Substantia nigra (tissue), 51 donors: ENCODE measurements at places on chromosomes 16 and 17.

DNA sequence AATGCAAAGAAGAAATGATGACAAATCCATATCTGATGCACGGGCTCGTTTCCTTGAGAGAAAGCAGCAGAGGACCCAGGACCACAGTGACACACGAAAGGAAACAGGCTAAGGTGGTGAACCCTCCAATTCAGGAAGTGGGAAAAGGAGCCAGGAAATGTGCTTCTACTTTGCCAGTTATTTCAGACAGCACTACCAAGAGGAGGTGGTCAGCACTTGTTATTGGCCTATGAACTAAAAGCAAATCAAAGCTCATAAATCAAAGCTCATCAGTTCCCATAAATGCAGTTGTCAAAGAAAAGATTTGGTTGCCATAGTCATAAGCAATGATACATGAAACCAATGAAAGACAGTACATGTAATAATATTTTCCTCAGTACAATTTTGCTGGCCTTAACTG lies 12.6 kb upstream of the CLTC start:
- no peak for DNase-seq

- no peak for DNase-seq
These were observed 259.6 kb upstream of the KCNJ16 start for GRCh38 chr17:69815406-69815805.

DNA sequence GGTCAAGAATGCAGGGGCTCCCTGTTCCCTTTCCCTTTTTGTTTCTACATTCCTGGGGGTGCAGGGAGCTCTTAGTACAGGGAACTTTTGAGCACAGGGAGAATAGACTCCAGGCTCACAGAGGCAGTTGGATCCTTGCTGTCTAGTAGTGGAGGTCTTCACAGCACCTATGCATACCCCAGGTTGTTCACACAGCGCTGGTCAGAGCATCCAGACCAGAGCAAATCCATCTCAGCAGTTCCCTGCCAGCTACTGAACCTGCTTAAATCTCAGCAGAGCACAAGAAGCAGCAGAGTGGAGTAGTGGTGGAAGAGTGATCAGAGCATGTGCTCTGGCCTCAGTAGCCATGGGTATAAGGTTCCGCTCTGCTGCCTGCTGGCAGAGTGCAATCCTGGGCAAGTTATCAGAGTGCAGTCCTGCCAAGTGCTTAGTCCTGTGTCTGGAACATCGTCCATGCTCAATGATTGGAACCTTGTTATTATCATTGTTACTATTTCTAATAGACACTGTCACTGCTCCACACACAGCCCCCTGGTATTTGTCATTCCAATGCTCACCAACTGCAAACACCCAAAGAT lies 220.4 kb downstream of the CBLN1 start:
- DNase-seq: no peak

DNA sequence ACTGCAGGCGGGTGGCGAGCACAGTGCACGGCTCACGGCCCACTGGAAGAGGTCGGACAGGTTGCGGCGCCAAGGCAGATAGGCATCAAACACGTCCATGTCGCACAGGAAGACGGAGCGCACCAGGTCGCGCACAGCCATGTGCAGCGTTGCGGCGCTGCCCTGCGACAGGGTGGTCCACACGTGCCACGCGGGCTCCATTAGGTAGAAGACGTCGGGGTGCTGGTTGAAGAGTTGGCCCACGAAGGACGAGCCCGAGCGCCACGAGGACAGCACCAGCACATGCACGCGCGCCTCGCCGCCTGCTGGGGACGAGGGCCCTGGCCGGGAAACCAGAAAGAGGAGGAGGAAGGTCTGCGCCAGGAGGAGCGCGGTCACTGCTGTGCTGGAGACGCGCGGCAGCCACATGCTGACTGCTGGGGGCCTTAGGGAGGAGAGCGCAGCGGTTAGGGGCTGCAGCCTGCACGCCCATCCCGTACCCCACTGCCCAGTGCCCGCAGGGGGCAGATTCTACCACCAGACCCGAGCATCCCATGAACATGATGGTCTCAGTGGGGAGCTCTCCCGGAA lies 15.0 kb upstream of the TMEM170A start:
- DNase-seq: no peak

- DNase-seq: no peak
These were observed 16.7 kb upstream of the KPNB1 start for GRCh38 chr17:47632991-47633390.

DNA sequence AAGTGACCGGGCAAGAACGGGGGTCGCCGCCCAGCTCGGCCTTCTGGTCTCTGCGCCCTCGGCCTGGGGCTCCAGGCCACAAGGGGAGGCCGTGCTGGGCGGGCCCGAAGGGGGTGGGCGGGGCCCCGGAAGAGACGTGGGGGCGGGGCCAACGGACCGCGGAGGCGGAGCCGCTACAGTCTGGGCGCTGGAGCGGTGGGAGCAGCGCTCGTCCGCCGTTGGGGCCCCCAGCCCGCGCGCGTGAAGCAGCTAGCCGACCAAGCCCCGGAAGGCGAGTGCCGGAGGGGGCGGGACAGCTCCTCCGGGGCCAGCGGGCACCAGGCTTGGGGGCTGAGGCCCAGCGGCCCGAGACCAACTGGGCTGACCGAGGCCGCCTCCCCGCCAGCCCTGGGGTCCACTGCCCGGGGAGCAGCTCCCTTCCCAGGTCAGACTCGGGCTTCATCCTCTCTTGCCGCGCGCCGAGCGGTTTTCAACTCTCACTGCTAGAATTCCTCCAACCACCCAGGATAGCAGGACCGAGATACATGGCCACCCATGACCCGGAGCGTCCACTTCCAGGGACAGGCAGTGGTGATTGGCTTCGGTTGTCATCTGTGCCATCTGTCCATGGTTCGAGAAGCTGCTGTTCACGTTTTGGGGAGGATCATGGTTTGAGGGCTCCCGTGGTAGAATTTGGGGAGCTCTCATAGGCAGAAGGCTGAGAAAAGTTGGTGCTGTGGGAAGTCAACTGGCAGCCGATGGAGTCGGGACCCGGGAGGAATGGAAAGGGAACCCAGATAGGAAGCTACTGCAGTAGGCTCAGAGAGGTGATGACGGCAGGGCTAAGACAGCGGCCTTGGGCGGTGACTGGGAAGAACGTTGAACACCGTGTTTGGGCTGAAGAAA lies 44.6 kb upstream of the LCMT1 start:
- DNase-seq: peak; percentile 85

GRCh38 chr17:12229335-12229734 lies 208.7 kb downstream of the MAP2K4 start:
- no peak for DNase-seq

DNA sequence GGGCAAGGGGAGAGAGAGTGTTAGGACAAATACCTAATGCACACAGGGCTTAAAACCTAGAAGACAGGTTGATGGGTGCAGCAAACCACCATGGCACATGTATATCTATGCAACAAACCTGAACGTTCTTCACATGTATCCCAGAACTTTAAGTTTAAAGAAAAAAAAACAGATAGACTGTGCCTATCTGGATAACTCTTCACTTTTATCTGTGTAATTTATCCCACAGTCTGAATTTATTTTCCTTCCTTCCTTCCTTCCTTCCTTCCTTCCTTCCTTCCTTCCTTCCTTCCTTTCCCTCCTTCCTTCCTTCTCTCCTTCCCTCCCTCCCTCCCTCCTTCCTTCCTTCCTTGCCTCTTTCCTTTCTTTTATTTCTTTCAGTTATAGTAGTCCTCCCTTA lies 370.7 kb downstream of the CDH8 start:
- no peak for DNase-seq

DNA sequence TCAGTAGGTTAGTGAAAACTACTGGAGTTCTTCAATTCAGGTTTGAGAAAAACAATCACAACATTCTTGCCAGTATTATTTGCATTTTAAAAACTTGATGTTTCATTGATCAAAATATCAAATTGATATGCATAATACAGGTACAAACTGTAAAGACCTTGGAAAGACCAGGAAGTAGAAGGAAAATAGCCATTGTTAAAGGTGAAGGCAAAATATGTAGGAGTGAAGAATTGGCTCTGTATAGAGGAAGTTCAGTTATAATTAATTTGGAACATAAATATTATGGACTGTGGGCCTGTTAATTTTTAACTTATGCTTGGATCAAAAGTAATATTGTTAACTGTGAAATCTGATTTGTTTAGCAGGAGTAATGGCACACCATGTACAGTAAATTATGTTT lies 112.6 kb downstream of the BCAS3 start:
- no peak for DNase-seq

GRCh38 chr17:47802341-47803022 lies 19.1 kb downstream of the OSBPL7 start:
- DNase-seq: no peak

DNA sequence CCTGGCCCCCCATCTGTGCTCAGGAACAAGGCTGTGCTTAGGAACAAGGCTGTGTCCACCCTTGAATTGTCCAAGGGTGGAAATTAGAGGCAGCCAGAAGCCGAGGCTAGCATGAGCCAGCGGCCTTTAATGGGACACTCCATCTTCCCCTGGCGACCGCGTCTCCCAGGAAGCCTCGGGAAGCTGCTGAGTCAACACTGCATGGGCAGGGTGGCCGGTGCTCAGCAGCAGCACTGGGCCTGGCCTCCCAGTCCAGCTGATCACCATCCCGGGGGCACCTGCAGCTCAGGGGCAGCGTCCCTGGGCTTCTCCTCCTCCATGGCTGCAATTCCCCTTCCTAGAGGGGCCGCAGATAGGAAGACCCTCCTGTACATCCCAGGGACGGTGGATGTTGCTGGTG lies 180.8 kb downstream of the ENGASE start:
- no peak for DNase-seq

- DNase-seq: no peak
These were observed 183.9 kb downstream of the HAPSTR1 start for GRCh38 chr16:9275377-9275776.
